Progenitor cell of endocrine pancreas (in vitro differentiated cells): ENCODE measurements at places on chromosomes 4 and X. TPM values are rescaled to one million over a fixed set of nuclear protein-coding genes. Genes with fewer than 3 reads are reported as not detected.

DNA sequence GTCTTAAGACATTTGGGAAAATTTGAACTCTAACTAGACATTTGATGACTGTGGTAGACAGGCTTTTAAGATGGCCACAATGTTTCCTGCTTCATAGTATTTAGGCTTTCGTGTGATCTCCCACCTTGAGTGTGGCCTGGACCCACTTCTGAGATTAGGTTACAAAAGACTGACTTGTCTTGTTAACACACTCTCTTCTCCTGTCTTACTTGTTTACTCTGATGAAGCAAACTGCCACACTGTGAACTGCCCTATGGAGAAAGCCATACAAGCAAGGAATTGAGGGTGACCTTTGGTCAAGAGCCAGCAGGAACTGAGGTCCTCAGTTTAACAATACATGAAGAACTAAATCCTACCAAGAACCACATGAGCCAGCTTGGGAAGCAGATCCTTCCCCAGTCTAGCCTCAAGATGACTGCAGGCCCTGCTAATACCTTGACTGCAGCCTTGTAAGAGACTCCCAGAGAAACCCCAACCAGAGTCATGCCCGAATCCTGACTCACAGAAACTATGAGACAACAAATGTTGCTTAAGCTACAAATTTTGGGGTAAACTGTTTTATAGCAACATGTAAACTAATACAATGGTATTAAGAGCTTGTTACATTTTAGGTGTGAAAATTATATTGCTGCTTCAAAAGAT lies 20.3 kb downstream of the UBA6 start:
- H3K27me3 ChIP-seq, result no peaks in the 10 kb centered on the region
- DNase-seq, result no peak
- no peak overlapping the region for H3K27ac ChIP-seq
- peaks cover 19% of the 10 kb centered on the region for H3K36me3 ChIP-seq
- no peak overlapping the region for H3K4me3 ChIP-seq

DNA sequence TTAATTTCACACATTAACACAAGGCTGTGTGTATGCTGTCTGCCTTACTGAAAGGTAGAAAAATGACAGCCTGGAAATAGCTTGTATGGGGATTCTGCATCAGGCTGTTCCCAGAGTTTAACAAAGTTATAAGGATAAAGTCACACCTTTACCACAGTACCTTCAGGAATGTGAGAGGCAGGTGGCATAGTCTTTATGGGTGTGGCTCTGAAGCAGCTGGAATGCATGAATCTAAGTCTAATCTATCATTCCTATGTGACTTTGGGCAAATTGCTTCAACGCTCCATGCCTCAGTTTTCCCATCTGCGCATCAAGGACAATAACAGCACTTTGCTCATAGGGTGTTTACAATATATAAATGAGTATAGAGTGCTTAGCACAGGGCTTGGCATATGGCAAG lies 84.2 kb upstream of the EGFL6 start:
- no peak overlapping the region for H3K4me3 ChIP-seq
- no peaks in the 10 kb centered on the region for H3K36me3 ChIP-seq
- H3K27me3 ChIP-seq, result no peaks in the 10 kb centered on the region
- peaks cover 9% of the 10 kb centered on the region for H3K4me1 ChIP-seq
- peak overlapping the region; percentile 35 for H3K27ac ChIP-seq
- no peak for DNase-seq

Gene ADGRL3
- total RNA-seq, result 5.6 and 7.0 TPM in 2 replicates

Gene RNF150
- 20.0 and 23.1 TPM in 2 replicates for total RNA-seq
